NCI-H1105 (cell line): ENCODE measurements at places on chromosomes 2 and 18.

DNA sequence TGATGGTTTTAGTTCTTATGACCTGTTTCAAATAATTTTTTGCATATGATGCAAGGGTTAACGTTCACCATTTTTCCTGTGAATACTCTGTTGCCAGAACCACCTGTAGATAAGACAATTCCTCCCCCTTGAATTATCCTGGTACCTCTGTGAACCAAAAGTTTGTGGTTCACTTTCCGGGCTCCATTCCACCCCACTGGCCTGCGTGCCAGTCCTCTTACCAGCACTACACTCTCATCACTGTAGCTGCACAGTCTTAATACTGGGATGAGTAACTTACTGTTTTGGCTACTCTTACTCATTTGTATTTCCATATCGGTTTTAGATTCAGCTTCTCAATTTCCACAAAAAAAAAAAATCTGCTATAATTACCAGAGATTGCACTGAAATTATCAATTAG lies 34.4 kb downstream of the AFG3L2 start:
- no peak for DNase-seq

DNA sequence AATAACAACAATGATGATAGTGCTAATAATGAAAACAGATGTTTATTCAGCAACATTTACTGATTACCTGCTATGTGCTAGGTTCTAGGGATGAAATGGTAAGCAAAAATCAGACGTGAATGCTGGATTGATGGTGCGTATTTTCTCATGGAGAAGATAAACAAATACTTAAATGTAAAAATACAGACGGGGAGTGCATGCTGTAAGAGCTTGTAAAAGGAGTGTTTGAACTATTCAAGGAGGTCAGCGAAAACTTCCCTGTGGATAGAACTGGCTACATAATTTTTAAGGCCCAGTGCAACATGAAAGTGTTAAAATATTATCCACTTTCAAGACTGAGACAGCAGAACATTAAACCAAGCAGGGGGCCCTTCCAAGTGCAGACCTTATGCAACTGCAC lies 22.1 kb downstream of the MTX2 start:
- DNase-seq: no peak

- no peak for DNase-seq
Observed at GRCh38 chr18:59318460-59319050, at the start of gene CPLX4. TSS of gene CPLX4 (minus strand) at chr18:59318649. CDS start at chr18:59318462, 187 bp downstream.

DNA sequence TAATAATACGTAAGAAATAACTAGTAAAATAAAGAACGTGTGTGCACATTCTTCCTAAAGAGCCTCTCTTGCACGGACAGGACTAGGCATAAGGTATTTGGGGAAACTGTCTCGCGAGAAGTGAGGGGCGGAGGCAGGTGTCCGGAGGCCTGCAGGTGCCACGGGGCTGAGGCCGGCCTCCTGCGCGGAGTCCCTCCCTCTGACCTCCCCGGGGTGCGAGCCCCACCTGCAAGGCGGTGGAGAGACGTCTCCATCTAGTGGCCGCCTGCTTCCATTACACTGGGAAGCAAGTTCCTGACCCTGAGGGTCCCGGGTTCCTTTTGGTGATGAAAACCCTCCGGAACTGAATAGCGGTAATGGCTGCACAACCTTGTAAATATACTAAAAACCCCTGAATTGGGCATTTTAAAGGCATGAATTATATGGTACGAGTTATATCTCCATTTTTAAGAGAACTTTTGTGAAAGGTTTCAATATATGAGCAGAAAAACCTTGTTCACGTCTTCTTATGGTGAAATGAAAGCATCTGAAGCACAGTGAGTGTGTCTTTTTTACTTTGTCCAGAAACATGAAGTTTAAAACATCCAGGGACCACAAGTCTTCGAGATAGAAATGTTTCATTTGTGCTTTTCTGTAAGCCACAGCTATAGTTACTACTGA lies 35.5 kb upstream of the CTDP1 start:
- peak; percentile 67 for DNase-seq

- DNase-seq: no peak
Observed at GRCh38 chr2:239732666-239733010, 292.5 kb downstream of the NDUFA10 start.

DNA sequence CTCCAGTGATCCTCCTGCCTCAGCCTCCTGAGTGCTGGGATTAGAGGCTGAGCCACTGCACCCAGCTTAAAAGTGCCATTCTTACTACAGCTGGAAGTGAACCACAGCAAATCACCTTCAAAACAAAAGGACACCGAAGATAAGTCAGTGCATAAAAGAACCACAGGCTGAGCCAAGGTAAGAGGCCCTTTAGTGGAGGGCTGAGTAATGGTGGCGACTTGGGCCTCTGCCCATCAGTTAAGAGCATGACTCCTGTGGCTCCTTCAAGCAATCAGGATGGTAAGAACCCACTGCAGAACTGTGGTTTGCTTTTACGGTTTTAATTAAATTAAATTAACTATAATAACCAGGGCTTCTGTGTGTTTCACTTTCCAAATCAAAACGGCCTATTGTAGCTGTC lies 75.1 kb downstream of the CTAGE1 start:
- peak; percentile 80 for DNase-seq

GRCh38 chr18:63344263-63344662 lies 22.7 kb downstream of the KDSR start:
- DNase-seq: no peak

GRCh38 chr2:11716689-11717321 lies 29.6 kb upstream of the LPIN1 start:
- no peak for DNase-seq

- no peak for DNase-seq
Observed at GRCh38 chr18:653512-653911, 3.9 kb upstream of the TYMS start.

DNA sequence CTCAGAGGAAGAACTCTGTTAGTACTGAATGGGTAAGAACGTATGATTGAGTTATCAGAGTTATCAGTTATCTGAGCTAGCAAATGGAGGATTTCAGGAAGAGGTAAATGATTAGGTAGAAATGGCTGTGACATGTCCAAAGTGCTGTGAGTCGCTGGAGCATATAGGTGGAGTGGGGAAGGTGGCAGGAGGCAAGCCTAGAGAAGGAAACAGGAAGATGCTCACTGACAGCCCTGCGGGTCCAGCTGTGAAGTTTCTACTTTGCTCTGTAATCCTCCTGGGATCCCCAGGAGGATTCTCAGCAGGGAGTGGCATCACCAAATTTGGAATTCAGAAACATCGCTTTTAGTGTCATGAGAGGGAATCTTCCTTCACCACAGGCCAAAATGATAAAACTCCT lies 52.0 kb downstream of the GYPC start:
- no peak for DNase-seq

DNA sequence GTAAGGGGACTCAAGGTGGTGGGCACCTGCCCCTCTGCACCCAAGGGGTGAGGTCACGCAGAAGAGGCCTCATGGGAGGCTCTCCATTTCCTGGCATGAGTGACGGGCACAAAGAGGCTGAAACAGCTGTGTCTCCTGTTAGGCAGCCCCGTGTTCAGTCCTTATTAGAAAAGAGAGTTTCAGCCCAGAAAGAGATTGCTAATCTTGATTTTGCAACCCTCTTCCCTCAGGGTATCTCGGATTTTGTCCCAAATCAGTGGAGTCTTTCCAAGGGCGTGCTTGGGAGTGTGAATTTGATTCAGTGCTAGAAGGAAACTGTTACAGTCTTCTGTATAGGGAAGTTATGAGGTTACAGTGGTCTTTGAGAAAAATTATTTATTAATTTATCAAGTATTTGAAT lies 10.4 kb downstream of the TNFRSF11A start:
- DNase-seq: no peak

DNA sequence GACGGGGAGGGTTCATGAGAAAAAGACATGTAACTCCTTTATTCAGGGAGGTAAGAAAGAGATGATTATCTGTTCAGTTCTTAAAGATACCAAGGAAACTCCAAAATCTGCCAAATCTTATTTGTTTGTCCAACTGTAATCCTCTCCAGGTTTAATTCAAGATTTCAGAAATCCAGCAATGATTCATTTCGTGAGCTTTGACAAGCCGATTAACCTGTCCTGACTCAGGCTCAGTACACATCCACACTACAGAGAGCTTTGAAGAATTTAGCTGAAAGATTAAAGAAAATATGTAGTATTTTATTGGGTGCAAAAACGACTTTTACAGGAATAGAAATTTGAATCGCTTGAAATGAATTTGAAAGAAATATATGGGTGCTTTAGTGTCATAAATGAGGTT lies 1.1 kb downstream of the SPAG16 start:
- DNase-seq: no peak

GRCh38 chr2:63680455-63680854 lies 91.7 kb downstream of the MDH1 start:
- no peak for DNase-seq

DNA sequence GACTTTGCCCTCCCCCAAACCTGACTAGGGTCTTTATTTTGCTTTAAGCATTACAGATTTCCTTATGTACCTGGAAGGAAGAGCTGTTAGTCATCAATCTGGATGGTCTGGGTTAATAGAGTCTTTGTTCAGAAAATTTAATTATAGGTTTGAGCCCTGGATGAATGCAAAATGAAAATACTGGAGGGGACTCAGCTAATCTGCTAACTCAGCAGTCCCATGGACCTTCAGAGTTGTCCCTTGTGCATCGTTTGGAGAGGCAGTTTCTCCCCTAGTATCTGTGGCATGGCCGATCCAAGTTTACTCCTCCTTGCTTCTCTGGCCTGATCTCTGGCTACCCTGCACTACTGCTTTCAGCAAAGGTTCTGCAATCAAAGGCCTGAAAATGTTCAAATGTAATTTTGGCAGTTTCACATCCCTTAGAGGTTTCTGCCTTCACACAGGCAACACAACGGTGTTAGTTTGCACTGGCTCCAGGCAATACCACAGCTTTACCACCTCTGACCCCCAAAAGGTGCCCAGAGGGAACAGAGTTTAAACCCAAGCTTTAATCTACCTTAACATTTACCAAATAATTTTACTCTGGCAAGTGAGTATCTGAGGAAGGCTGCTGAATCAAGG lies 134.3 kb downstream of the THADA start:
- peak; percentile 27 for DNase-seq

DNA sequence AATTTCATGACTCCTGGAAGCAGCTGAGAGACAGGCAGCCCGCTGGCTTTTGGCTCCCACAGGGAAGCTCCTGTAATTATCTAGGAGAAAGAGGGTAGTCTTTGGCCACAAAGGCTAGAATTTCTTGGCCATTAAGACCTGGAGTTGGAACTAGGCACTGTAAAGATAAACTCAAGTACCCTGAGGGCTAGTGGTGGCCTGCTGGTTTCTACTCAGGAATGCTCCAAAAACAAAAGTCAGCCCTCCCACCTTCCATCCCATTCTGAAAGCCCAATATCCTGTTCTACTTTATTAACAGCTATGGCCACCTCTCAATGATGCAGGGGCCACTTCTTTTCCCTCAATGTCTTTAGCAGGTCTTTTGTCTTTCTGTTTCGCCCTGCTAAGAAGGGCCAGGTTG lies 34.0 kb upstream of the CYP26B1 start:
- DNase-seq: no peak

GRCh38 chr18:36993068-36993467 lies 164.1 kb downstream of the KIAA1328 start:
- no peak for DNase-seq

DNA sequence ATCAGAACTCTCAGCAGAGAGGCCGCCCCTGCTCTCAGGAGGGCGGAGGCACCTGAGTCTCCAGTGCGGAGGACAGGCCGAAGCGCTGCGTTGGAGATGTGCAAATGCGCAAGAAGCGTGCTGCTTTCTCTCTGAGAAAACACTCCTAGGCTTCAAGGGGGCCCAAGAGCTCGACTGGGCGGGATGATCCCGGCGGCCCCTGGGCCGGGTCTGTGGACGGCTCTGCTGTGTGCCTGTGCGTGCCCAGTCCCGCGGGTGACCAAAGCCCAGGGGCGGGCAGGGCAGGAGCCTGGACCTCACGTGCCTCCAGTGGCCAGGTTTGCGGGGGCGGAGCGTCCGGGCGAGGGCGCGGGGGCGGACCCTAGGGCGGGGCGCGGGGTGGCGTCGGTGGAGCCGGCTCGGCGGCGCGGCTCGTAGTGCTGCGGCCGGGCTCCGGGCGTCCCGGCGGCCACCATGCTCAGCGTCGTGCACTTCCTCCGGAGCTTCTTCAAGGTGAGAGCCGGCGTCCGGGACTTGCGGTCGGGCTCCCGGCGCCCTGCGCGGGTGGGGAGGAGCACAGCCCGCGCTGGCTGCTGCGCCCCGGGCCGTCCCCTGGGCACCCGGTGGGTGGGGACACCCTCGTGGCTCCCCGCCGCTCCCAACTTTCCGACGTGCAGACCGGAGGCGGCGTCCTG lies at the start of gene ARHGEF4:
ARHGEF4 (plus strand) TSS at position 414 of the 674 bp plus-strand sequence; CDS start at position 454, 40 bp downstream.
- DNase-seq: no peak

DNA sequence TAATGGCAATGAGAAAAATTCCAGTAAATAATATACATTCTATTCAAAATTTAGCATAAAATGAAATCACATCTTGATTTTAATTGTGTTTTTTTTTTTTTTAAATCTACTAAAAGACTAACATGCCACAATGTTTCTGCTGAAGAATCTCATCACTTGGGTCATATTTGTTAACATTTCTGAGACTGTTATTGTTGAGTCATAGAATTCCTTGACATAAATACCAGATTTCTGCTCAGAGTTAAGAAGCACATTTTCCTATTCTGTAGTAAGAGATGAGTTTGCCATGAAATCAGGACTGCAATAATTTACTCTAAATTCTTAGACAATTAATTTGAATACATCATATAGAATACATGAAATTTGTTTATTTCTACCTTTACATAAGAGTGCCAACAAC lies 154.9 kb upstream of the KYNU start:
- no peak for DNase-seq

DNA sequence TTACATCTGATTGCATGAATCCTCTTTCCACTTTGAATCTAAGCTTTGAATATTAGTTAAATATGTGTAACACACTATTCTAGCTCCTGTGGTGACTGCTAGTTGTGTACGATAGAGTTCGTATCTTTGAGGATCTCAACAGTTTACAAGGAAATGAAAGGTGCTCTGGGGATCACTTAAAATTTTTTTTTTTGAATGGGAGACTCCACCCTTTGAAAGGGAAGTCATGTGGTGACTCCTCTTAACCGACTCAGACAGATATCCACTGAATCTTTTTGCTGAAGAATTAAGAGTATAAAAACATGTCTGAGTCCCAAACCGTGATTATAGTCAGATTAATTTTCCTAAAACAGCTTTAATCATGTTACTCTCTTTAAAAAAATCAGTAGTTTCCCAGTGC lies 4.0 kb downstream of the CLIP4 start:
- no peak for DNase-seq

DNA sequence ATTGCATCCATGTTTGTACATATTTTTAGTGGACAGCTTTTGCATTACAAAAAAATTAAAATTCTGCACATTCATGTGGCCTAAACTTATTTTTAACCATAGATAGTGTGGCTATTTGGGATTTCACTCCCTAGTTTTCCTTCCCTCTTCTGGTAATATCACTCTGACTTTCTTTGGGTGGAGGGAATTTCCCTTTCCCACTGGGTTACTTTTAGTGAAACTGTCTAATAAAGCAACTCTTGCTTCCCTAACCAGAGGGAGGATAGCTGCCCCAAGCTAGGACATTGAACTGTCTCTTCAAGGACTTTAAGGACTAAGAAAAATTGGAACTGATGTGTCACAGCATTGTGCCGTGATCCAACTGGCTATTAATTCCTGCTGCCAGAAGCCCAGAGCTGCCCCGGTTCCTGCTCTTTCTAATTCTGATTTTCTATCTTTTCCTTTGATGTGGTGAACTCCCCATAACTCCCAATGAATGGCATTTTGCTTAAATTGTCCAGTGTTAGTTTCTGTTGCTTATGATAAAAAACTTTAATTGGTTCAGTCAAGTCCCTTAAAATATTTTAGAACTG lies 20.0 kb upstream of the EFR3B start:
- no peak for DNase-seq

GRCh38 chr2:99377879-99378278 lies 40.7 kb downstream of the EIF5B start:
- no peak for DNase-seq
